ENCODE measurements at places on chromosomes 2 and 18.

- peaks cover 21% of the 10 kb centered on the region for H3K27me3 ChIP-seq
- H3K4me3 ChIP-seq: no peak overlapping the region
- no peak for DNase-seq
- H3K4me1 ChIP-seq: peaks cover 15% of the 10 kb centered on the region
- H3K36me3 ChIP-seq: no peaks in the 10 kb centered on the region
- no peak overlapping the region for H3K27ac ChIP-seq
These were observed 31.5 kb upstream of the SMAD7 start for GRCh38 chr18:48982266-48982665.

DNA sequence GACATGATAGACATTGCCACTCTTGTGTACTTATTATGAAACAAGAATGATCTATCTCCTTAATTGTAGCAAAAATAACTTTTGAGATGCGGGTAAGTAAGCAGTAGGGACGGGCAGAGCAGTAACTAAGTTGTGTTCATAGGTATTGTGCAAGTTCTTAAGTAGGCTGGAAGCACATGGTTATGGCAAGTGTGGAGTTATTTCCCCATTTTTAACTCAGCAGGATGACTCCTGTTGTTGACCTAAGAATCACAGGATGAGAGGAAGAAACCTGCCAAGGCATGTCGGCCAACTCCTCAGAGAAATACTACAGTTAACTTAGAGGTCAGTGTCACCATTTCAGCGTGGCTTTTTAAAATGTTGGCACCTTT, 51.1 kb upstream of the FN1 start:
- no peaks in the 10 kb centered on the region for H3K36me3 ChIP-seq
- no peak for DNase-seq
- no peak overlapping the region for H3K4me3 ChIP-seq
- no peaks in the 10 kb centered on the region for H3K4me1 ChIP-seq
- H3K27me3 ChIP-seq: peaks cover 6% of the 10 kb centered on the region

- peaks cover 6% of the 10 kb centered on the region for H3K27me3 ChIP-seq
- H3K4me1 ChIP-seq: peaks cover 27% of the 10 kb centered on the region
- no peak for DNase-seq
- no peaks in the 10 kb centered on the region for H3K36me3 ChIP-seq
These were observed 228.6 kb downstream of the SETBP1 start for GRCh38 chr18:44909191-44909719.

DNA sequence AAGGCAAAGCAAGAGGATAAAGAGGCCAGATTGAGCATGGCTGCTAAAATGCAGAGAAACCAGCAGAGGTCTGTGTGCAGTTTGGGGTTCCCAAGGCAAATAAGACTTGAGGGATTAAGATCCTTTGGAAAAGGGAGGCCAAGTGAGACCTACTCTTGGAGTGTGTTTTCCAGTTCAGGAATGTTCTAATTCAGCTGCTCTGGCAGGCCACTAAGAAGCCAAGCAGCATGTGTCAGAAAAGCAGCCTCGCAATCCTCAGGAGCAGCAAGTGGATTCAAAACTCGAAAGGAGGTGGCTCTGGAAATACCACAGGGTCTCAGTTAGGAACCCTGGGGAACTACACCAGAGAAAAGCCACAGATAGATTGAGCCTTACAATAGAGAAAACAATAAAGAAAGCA, 569.2 kb downstream of the METTL4 start:
- no peaks in the 10 kb centered on the region for H3K4me1 ChIP-seq
- no peak overlapping the region for H3K4me3 ChIP-seq

DNA sequence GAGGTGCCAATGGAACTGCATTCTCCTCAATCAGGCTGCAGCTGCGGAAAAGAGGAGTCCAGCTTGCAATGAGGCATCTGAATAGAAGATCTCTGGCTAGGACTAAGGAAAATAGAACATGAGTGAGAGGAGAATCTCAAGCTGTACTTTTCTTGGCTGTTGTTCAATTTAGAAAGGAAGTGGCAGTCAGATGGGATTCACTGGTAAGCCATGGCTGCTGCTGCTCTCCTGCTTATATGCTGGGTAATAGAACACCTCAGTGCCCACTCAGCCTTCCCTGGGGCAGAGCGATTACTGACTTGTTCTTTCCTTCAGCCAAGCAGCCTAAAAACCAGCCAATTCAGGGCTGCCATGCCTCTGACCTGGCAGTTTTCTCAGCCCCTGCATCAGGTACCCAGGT, 17.6 kb upstream of the CHST9 start:
- no peak overlapping the region for H3K4me3 ChIP-seq
- DNase-seq: no peak
- no peak overlapping the region for H3K27ac ChIP-seq
- H3K4me1 ChIP-seq: no peaks in the 10 kb centered on the region
- no peaks in the 10 kb centered on the region for H3K36me3 ChIP-seq
- no peaks in the 10 kb centered on the region for H3K27me3 ChIP-seq

Measured in activated T-helper 2 cell treated with anti-CD3 and anti-CD28 coated beads, Interferon-gamma antibody, Interleukin-2, Interleukin-4, amounts not matched to agents 10 μg/mL and 5 μg/mL and 100 μg/mL, durations not matched to agents 14 hours and 24 hours and 36 hours (primary cell).